GM04503 (cell line): ENCODE measurements at places on chromosomes 12 and 14.

DNA sequence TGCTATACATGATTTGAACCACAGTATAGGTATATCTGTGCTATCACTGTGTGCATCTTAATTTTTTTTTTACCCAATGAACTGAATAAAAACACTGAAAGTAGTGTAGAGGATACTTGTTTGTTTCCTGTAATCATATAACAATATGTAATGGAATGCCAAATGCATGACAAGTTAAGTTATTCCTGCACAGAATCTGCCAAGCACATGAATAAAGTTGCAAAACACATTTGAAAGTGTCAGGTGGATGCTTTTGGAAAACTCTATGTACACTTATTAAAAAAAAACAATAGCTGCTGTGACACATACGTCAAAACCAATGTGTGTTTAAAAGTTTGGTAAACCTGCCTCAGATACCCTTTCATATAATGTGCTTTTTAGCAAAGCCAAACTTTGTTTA lies 1638.1 kb upstream of the SEL1L start:
- no peak for DNase-seq

DNA sequence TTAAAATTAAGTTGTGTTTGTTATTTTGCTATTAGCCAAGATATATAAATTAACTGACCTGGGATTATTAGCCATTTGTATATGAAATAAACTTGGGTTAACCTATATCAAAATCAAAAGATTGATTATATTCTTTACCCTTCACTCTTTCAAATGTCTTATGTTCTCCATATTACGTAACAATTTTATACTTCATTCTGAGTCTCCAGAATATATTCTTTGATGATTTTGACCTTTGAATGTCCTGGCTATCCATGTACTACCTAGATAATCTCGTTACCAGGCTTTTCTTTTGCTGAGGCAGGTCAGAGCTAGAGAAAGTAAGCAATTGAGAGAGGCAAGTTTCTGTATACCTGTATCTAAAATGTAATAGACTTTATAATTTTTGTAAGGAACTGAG lies 3.6 kb downstream of the PPM1A start:
- no peak for DNase-seq

DNA sequence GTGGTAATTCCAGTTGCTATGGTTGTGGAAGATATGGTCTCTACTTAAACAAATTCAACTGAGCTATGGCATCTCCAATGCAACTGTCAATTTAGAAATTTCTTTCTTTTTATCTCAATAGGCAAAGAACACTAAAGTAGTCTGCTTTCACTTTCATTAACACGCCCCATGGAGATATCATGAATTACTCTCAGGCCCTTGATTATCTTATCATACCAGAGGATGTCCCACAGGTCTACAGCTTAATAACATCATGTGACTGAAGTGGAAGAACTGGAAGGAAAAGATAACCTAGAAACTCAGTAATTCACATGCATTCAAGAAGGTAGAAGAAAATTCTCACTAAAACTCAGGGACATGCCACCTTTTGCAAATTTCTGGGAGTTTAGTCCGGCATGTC lies 114.3 kb downstream of the FLRT2 start:
- DNase-seq: no peak

DNA sequence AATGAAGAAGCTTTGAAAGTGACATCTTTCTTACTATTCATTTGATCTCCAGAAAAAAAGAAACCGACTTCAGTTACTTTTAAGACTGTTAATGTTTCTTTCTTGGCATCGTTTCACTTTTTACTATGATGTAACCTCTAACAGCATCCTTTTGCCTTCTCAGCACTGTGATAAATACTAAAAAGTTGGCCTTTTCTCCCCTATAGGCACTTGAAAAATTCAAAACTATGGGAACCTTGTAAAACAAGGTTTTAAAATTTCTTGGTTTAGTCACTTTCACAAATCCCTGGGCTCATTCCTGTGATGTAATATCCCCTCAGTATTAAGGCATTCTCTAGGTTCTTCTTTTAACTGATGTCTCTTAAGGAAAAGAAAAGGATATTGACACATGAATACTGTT lies 281.8 kb downstream of the EGLN3 start:
- peak; percentile 27 for DNase-seq

DNA sequence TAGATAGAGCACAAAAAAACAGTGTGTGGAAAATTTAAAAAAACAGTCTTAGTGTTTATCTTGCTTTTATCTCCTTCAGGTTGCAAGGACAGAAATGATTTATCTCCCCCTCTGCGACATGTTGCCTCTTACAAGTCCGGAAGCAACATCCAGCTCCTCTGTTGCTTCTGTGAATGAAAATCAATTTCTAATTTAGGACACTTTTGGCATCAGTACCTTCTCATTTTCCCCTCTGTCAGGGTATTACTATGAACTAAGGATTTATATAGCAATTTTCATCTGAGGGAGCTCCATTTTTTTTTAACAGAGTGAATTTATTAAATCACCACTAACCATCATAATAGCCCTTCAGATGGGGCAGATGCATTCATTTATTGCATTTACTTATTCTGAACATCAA lies 116.6 kb upstream of the PLXNC1 start:
- no peak for DNase-seq

DNA sequence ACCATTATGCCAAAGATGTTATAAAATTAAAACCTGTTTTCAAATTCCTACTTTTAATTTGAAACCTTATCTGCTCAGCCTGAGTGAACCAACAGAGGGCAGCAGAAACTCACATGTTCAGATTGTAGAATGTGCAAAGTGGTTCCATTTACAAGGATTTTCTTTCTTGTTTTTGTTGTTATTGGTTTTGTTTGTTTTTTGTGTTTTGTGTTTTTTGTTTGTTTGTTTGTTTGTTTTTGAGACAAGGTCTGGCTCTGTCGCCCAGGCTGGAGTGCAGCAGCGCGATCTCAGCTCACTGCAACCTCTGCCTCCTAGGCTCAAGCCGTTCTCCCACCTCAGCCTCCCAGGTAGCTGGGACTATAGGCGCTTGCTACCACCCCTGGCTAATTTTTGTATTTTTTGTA lies 22.8 kb upstream of the GARIN2 start:
- no peak for DNase-seq

- no peak for DNase-seq
Observed at GRCh38 chr12:25269701-25270100, 19.0 kb upstream of the KRAS start.

DNA sequence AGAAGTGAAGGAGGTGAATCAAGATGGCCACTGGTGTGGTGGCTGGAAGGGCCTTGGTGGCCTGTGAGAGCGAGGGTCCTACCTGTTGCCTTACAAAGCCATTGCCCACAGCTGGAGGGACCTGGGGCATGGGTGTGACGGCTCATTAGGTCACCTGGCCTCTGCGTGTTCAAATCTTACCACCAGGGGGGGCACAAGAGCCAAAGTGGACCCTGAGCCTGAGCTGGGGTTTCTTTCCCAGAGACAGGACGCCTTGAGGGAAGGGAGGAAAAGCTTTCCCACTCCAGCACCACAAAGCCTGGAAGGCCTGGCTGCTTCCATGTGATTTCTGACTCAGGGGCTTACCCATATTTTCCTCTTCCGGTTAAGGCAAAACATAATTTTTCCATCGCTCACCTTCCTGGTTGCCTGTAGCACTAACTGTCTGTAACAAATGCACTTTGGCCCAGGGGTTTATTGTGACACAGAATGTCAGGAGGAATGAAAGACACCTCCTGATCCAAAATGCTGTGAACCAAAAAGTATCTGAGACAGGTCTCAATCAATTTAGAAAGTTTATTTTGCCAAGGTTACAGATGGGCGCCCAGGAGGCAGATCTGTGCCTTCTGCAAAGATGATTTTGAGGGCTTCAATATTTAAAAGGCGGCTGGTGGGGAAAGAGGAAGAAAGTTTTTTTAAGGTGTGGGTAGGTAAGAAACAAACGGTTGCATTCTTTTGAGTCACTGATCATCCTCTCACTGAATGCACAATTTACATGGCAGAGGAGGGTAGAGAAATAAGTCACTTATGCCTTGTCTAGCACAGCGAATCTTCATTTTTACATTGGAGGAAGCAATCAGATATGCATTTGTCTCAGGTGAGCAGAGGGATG lies 4.3 kb upstream of the CD9 start:
- no peak for DNase-seq

DNA sequence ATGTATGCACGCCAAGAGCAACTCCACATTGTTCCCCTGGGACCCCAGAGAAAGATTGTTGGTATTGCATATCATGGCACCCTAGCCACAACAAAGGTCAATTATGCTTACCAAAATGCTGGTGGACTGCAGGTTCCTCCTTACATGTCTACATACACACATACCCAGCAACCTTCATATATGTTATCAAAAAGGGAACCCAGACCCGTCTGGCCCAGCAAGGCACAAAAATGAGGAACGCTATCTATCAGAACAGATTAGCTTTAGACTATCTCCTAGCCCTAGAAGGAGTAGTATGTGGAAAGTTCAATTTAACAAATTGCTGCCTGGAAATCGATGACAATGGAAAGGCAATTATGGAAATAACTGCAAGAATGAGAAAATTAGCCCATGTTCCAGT lies 61.5 kb downstream of the DHRS2 start:
- no peak for DNase-seq
